ENCODE measurements at places on chromosomes 11 and 22. TPM values are rescaled to one million over a fixed set of nuclear protein-coding genes. Genes with fewer than 3 reads are reported as not detected.

DNA sequence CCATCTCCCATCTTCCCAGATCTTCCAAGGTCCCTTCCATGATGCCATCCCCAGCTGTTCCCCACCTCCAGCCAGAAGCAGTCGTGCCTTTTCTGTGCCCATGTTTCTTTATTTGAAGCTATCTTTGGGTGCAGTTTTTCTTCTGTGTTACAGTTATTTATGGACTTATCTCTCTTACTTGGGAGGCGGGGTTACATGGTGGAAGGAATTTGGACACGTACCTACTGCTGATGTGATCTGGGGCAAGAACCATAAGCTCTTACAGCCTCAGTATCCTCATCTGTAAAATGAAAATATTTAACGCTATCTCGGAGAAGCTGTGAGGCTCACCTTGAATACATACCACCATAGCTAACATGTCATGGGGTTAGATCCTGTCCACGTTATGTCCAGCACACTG, 98.9 kb downstream of the ZBTB16 start:
- no peak for DNase-seq

GRCh38 chr11:12677131-12677530, 2.9 kb downstream of the TEAD1 start:
- DNase-seq, result no peak

DNA sequence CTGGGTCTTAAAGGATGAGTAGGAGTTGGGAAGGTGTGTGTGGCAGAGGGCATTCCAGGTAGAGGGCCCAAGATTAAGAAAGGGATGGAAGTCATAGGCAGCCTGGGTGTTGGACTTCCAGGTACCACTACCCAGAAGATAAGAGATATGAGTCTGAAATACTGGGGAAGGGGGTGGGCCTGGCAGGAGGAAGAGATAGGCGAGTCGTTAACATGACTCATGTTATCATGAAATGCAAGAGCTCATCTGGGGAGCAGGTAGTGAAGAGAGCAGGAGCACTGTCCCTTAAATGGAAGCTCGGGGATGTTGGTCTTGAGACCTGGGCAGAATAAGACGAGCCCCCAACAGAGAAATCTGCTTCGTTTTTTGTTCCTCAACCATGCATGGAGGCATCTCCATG, 10.2 kb downstream of the ZC3H7B start:
- no peak for DNase-seq

DNA sequence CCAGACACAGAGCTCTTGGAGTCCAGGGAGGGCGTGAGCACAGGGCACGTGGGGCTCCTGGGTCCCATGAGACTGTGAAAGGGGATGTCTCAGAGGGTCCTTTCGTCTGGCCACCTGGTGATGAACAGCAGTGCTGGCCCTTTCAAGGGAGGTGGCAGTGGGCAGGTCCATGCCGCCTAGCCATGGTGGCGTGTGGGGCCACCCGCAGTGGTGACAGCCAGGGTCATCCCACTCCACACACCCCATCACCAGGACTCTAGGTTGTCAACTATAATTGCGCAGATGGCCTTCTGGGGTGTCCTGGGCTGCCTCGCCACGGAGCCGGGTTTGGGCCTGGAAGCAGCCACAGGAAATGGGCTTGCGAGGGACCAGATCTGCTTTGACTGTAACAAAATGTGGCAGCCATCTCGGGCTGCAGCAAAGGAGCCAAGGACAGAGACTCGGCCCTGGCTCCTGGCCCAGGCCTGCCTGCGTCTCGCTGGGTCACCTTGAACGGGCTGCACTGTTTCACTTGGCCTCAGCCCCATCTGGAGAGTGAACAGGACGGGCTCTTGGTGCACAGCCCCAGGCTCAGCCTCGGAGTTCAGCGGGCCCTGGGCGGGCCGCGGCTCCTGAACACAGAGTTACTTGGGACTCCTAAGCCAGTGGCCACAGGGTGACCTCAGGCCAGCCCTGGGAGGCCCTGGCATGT, 1350.5 kb downstream of the BRD1 start:
- DNase-seq, result no peak

DNA sequence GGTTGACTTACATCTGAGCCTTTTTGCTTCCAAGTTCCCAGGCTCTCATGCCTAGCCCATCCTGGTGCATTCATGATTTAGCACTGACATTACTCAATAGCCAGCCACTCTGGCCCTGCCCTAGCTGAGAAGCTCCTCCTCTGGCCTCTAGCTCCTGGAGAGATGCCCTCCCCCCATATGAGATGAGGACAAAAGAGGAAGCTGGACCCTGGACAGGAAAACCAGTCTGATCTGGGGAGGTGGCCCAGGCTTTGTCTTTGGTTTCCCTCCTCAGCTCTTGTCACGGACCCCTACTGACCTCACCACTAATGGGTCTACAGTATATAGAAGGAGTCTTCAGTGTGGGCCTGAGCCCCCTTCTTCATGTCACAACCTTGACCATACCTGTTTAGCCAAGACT, 3.0 kb downstream of the RHOG start:
- DNase-seq, result no peak

GRCh38 chr22:29195118-29195963, 10.4 kb upstream of the EMID1 start:
- no peak for DNase-seq

OR5B21 gene
- total RNA-seq, result not detected

TRIM29 gene
- 0.69 TPM for total RNA-seq

DNA sequence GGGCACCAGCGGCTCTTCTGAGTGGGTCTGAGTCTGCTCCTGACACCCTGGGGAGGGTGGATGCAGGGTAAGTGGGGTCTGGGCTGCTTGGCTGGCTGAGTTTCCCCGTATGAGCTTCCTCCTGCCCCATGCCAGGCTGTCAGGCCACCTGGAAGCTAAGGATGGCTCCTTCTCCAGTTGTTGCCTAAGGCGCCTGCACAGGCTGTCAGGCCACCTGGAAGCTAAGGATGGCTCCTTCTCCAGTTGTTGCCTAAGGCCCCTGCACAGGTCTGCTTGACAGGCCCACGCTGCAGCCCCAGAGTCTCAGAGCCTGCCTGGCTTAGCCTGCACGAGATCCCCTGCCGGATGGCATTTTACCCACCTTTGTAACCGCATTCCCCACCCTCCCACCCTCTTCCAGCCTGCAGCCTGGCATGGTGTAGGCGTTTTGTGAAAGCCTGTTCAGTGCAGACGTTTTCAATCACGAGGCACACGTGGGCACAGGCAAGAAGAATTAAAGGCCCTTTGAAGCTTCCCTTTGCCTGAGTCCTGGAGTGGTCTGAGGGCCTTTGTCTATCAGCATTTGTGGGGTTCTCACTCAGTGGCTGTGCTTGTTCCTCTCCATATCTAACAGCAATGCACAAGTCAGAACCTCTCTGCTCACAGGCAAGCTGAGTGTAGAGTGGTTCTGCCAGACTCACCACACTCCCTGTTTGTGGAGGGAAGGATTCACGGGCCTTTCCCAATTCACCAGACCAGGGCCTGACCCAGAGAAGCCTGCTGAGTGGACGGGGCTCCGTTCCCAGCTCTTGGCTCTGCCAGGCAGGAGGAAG, 40.2 kb upstream of the B3GAT1 start:
- DNase-seq, result no peak

OR10A2 gene
- not detected for total RNA-seq

All from renal cortical epithelial cell (primary cell).